ENCODE measurements at places on chromosomes 5 and 9.
A peak's percentile ranks its signal among the peaks of the same experiment; 100 is the strongest.

- DNase-seq = peak; percentile 46
Observed at GRCh38 chr9:2559192-2560152, 62.1 kb upstream of the VLDLR start.

DNA sequence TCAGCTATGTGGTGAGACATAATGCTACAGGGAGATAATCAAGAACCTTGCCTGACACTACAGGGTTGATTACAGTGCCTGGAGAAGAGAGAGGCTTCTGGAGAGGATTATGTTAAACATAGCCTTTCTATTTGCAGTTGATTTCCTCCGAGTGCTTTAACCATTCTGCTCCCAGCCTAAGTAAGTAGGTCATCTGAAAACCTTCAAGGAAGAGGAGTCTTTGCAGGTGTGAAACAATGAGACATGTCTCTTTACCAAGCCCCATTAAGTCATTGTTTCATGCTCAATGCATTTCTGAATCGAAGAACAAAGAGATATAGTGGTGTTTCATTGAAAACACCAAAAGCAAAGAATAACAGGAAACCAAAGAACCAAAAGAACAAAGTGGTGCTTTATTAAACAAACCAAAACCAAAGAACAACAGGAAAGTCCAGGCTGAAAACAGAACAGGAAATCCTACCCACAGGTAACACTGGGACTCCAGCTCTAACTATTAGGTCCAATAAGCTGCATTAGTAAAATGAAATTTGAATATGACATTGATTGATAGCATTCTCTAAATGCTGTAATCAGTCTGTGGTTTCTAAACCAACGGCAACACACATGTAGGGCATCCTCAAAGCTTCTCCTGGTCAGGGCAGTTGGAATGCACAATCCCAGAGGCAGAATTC lies 113.3 kb upstream of the SPATA31D4 start:
- DNase-seq = no peak

GRCh38 chr5:128641861-128642260 lies 103.8 kb upstream of the FBN2 start:
- no peak for DNase-seq

GRCh38 chr9:121701736-121702261 lies 50.4 kb downstream of the DAB2IP start:
- no peak for DNase-seq

DNA sequence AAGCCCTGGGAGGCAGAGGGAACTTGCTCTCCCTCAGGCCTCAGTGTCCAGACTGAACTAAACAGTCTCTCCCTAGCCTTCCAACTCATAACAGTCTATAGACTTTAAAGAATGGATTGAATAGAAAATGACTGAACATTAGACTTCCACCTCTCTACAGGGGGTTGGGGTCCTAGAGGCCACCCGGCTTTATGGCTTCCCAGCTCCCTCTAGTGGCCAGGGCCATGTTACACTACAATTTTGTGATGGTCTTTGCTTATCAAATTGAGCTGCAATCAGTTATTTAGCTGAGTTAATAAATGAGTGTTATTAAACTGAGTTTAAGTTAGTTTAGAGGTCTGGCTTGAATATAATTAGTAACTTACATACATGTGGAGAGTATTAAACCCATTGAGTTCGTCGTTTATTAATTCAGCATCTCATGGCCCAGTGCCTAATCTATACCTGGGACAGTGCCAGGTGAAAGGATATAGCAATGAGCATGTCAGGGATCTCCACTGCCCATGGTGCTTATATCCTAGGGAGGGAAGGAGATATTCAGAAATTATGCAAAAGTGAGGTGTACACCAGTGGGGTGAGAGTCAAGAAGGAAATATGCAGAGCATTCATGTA lies 105.2 kb downstream of the SH3TC2 start:
- peak; percentile 51 for DNase-seq
